ENCODE measurements at places on chromosomes 16 and 17. TPM values are rescaled to one million over a fixed set of nuclear protein-coding genes. Genes with fewer than 3 reads are reported as not detected.

- DNase-seq = no peak
Measured at GRCh38 chr16:16989368-16989767, 481.4 kb downstream of the XYLT1 start.

DNA sequence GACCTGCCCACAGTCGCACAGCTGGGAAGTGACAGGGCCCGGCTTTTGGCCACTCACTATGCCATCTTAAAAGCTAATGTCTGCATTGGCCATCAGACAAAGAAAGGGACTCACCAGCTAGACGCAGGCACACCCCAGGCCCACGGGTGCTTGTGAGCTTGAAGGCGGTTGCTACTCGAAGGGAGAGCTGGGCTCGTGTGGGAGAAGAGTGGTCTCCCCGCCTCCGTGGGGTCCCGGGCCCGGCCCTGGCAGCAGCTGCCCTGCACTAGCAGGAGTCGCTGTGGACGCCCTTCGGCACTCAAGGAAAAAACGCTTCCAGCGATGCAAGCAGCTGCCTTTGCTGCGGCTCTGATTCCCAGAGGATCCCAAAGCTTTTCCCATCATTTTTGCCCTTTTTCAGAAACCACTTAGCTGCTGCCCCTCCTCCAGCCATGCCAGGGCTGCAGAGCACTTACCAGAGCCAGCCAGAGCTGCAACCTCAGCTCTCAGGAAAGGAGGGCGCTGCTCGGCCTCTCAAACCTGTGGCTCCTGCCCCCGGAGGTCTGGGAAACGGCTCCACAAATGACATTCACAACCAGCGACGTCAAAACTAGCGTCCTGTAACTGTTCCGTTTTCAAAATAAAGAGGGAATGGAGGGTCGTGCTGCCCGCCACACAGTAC lies 12.3 kb downstream of the TRPV1 start:
- DNase-seq = no peak

GRCh38 chr17:11909348-11909747 lies 87.9 kb downstream of the ZNF18 start:
- DNase-seq = no peak

- DNase-seq = no peak
Measured at GRCh38 chr16:67302970-67303369, 23.6 kb downstream of the KCTD19 start.

The ANKFN1 gene
- 0.11 TPM for total RNA-seq

The MYH2 gene
- 0.05 TPM for total RNA-seq

- peak; percentile 6 for DNase-seq
Measured at GRCh38 chr16:17416461-17417311, 54.1 kb downstream of the XYLT1 start.

The SUPT4H1 gene
- total RNA-seq = 83.8 TPM

Measured in neural crest cell (in vitro differentiated cells).